ENCODE measurements at places on chromosomes 3 and 15.

- no peak for DNase-seq
Observed at GRCh38 chr3:47162697-47163168, 1.2 kb downstream of the SETD2 start.

- DNase-seq: no peak
Observed at GRCh38 chr15:75416584-75416983, 34.9 kb downstream of the SIN3A start.

DNA sequence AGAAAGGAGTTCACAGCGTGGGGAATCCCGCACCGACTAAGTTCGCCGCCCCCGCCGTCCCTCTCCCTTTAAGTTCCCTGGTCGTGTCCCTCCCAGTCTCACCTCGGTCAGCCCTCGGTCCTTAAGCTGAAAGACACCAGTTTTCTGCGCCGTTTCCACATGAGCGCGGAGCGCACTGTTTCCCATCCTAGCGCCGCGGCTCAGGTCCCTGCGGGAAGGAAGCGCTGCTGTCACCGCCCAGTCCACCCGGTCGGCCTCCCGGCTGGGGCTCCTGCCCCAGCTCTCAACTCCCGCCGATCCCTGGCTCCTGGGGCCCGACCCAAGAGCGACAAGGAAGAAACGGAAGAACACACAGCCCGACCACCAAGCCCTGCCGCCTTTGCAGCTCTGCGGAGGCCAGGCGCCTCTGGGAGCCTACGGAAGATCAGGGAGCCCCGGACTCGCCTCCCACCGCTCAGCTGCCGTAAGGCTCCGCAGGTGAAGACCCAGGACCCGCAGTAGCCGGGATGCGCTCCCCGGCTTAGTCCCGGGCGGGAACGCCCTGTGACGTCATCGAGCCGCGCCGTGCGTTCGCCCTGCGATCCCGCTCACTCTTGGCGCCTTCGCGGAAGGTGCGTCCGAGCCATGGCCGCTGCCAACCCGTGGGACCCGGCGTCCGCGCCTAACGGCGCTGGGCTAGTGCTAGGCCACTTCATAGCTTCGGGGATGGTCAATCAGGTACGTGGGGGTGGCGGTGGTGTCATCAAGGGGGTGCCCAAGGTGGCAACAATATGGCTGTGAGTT, at the start of the genes HAUS2 and LRRC57:
Gene HAUS2 (plus strand): TSS at position 590 of the 783 bp plus-strand sequence. CDS start 35 bp downstream, at position 625.
Gene LRRC57 (minus strand): TSS at position 545 of the 783 bp plus-strand sequence. CDS start 359 bp downstream, at position 186.
- DNase-seq: peak; percentile 80

- DNase-seq: no peak
Observed at GRCh38 chr3:49199239-49199899, 28.0 kb downstream of the KLHDC8B start.

- DNase-seq: no peak
Observed at GRCh38 chr15:65900488-65900887, 31.2 kb downstream of the RAB11A start.

- no peak for DNase-seq
Observed at GRCh38 chr3:167992381-167992780, 103.3 kb downstream of the GOLIM4 start.

- DNase-seq: no peak
Observed at GRCh38 chr3:189304465-189305351, 132.9 kb downstream of the TPRG1 start.
